Upper lobe of right lung (tissue), 1 donor: ENCODE measurements at places on chromosomes 16 and 17.

DNA sequence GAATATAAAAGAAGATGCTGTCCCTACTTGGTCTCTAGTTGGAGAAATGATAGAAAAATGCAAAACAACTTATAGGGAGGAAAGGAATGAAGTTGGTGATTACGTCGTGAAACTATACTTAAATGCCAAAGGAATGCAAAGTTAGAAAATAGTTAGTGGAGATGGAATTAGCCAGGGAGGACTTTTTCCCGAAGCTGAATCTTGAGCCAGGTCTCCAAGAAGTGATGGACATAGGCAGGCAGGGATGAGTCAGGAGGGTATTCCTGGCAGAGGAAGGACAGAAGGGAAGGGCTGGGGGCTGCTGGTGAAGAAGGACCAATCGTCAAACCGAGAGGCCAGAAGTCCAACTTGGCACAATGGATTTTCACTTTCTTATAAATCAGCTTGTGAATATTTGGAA, 1.8 kb downstream of the SNTB2 start:
- DNase-seq, result no peak

DNA sequence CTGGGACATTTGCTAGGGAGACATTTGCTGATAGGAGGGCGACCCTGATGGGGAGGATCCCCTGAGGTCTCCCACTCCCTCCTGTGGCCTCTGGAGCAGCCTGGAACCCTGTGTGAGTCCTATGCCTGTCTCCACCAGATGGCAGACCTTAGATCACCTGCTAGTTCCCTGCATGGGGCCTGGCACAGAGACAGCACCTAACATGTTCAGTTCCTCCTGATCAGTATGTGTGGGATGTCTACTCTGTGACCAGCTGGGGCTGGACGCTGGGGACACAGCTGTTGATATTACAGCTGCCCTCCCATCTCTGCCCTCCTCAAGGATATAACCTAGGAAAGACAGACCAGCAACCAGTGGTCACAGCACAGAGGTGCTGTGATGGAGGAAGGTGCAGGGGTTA, 1.1 kb upstream of the ADCY7 start:
- no peak for DNase-seq

DNA sequence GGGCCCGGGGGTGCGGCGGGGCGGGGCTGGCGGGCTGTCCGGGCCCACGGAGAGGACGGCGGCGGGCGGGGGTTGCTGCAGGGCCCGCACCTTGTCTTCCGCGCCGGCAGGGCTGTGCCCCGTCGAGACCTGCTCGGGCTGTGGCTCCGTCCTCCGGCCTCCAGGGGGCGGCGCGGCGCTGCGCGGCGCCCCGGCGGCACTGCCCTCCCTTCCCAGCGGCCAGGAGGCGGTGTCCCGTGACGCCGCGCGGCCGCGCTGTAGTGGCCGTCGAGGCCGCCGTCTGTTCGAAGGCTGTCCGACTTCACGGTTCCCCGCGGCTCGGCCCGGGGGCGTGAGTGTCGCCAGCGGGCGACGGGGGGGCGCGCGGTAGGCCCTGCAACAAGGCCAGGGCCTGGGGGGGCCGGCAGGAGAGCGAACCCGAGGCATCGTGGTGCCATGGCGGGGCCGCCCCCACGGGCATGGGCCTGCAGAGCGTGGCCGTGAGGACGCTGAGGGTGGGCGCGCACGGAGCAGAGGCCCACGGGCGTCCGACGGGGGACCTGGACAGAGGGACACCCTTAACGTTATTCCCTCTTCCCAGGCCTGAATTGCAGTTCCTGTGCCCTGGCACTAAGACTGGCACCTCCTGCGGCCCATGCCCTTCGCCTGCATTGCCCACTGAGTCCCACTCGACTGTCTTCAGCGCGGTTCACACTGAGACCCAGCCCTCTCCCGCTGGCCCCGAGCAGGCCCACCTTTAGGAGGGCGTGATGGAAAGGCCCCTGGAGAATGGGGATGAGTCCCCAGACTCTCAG, at the start of gene PLEKHG4:
TSS of gene PLEKHG4 (plus strand) at position 237 of the 794 bp plus-strand sequence. CDS start at position 750, 513 bp downstream.
- peak; percentile 93 for DNase-seq

GRCh38 chr16:30535777-30536190, 1.1 kb upstream of the ZNF747 start:
- peak; percentile 86 for DNase-seq

DNA sequence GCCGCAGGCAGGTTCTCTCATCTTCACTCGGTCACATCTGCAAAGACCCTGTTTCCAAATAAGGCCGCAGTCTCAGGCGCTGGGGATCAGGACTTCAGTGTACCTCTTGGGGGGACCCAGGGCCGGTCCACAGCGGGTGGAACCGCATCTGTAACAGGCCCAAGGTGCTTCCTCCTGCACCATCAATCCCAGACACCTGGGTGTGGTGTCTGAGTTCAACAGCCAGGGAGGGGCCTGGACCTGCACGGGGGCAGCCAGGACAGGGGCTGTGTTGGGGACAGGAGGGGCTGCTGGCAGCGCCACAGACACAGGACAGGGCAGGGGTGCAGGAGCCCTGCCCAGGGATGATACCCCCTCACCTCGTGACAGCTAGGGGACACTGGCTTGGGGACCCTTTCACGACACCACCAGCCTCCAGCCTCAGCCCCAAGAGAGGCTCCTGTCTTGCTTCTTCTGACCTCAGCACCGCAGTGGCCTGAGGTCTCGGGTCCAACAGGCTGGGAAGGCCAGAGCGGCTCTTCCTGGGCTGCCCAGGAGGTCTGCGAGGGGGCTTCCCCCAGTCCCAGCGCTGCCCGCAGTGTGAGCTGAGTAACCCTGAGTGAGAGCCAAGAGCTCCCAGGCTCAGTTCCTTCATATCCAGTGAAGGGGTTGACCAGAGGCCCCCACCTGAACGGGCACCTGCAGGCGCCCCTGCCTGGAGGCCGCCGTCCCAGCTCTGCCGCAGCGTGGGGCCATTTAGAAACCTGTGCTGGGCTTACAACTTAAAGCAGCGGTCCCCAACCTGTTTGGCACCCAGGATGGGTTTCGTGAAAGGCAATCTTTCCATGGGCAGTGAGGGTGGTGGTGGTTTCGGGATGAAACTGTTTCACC, 30.7 kb upstream of the BAHCC1 start:
- no peak for DNase-seq

GRCh38 chr16:64543031-64543430, 578.8 kb downstream of the CDH11 start:
- DNase-seq, result no peak

- DNase-seq, result no peak
These were observed 240.3 kb upstream of the IRX3 start for GRCh38 chr16:54526916-54527315.

- DNase-seq, result peak; percentile 73
These were observed 997 bp upstream of the CDH11 start for GRCh38 chr16:65122724-65123395.

DNA sequence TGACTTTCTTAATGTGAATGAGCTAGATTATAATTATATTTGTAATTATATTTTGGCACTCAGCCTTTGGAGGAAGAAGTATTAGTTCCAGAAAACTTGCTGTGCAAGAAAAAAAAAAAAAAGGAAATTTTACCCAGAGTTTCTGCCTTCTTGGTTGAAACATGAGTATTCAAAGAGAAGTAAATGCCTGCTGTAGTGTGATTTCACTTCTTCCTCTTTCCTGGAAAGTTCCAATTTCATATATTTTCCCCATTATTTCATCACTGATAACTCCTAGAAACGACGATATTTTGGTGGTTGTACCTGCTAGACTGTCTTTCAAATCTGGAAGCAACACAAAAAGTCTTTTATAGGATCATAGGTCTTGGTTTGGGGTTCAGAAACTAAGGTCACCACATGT, 20.4 kb upstream of the MPHOSPH6 start:
- DNase-seq, result no peak

GRCh38 chr17:5686074-5686635, 101.8 kb upstream of the NLRP1 start:
- DNase-seq, result no peak

DNA sequence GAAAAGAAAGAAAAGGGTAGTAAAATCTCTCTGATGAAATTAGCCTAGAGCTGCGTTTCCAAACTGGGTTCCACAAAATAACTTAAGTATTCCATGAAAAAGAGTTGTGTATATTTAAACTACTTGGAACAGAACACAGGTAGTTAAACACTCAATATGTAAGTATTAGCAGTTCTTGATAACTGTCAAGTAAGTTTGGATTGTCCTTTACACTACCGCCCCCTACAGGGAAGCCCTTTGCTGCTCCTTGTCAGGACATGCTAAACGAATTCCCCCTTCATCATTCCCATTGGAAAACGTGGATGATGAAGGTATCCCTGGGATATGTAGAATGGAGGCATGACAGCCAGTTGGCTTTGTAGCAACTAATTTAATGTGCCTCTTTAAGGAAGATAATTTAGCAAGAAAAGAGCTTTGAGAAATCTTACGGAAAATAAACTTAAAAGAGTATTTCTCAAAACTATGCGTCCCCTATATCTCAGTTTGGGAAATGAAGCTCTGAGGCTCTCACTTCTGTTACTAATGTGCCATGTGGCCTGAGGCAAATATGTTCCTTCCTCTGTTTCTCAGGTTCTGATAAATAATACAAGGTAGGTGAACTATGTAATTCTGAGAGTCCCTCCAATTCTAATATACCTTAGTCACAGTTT, 18.8 kb downstream of the NCBP3 start:
- DNase-seq, result no peak

- DNase-seq, result peak; percentile 49
These were observed 10.5 kb downstream of the TSPOAP1 start for GRCh38 chr17:58318065-58318481.

DNA sequence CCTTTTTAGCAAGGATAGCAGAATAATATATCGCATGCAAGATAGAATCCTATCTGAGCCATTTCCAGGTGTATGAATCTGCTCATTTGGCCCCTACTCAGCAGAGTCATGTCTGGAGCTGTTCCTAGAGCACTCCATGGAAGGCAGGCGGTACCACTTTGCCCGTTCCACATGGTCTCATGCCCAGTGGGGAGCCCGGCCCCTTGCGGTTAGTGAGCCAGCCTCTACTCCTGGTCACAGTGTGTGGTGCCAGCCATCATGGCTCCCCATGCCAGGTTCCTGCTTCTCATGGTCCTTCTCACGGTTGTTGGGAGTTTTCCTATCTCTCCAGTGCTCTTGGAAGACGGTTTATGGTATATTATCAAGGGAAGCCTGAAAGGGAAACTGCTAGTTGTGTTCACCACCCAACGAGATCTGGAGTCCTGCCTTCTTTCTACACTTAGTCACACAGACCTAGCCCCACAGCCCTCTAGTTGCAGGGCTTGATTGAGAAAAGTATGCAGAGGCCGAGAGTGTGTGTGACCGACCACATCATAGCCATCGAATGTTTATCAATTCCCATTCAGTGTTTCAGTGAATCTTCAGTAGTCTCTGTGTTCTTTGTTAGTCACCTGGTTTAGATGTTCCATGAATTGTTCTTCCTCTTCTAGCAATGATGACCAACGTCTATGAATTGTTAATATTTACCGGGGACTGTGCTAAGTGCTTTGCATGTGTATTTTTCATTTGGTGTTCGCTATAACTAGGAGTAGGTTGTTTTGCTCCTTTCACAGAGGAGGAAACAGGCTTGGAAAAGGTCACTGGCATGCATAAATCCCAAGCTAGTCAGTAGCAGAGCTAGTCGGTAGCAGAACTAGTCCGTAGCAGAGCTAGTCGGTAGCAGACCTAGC, 9.6 kb downstream of the JPT2 start:
- no peak for DNase-seq

- DNase-seq, result no peak
These were observed 1387.9 kb downstream of the CDH8 start for GRCh38 chr16:60648290-60648689.
